ENCODE measurements at places on chromosomes 4 and X. TPM values are rescaled to one million over a fixed set of nuclear protein-coding genes. Genes with fewer than 3 reads are reported as not detected.
A peak's percentile ranks its signal among the peaks of the same experiment; 100 is the strongest.

GRCh38 chrX:38127961-38128360, 92.7 kb downstream of the SRPX start:
- no peaks in the 10 kb centered on the region for H3K4me1 ChIP-seq
- no peak for DNase-seq
- no peak overlapping the region for H3K4me3 ChIP-seq
- no peak overlapping the region for H3K27ac ChIP-seq

The AFP gene
- total RNA-seq: not detected

DNA sequence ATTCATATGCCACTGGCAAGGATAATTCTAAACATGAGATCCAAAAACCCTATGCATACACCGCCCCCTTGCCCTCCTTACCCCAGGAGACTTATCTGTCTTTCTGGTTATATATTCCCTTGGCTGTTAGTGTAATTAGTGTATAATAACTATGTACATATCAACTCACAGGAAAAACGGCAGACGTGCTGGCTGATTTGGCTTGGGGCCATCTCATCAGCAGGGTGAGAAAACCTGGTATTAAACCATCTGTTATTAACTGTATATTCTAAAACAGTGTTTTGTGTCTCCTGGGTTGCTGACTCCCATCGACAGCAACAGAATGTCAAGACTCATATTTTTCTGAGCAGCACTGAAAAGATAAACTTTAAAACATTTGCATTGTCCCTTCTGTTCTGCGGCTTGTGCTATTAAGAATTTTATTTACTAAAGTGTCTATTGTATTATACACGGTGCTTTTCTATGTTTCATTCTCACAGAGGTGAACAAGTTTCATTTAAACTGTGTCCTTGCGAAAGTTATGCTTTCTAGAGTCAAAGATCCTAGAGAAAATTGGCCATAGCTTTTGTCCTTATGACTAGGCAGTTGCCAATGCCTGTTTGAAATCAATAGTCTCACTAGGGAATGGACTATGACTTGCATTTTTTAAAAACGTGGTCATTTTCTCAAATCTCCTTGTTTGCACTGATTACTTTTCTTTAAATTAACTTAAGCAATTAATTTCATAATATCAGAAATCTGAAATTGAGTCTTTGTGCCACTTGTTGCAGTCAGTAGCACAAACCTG, 211.5 kb upstream of the MID1 start:
- H3K27ac ChIP-seq: no peak overlapping the region
- H3K4me3 ChIP-seq: no peak overlapping the region
- H3K36me3 ChIP-seq: no peaks in the 10 kb centered on the region
- no peaks in the 10 kb centered on the region for H3K27me3 ChIP-seq
- DNase-seq: no peak
- H3K4me1 ChIP-seq: no peaks in the 10 kb centered on the region

The LPAR4 gene
- not detected for total RNA-seq

The CFI gene
- 0.81 TPM for total RNA-seq

DNA sequence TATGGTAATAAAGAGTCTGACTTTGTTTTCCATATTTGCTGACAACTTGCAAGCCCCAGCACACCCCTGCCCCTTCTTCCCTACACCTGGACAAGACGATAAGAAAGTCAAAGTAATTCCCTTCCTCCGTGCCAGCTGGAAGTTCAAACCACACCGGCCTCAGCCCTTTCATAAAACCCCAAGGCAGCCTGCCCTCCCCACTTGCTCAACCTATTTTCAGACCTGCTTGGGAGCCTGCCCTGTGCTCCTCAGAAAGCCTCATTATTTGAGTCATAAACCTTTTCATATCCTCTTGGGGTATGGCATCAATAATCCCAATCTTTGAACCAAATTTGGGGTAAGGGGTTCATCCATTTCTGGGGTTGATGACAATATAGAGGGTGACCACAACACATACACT, 29.5 kb downstream of the NIPAL1 start:
- peaks cover 50% of the 10 kb centered on the region for H3K27me3 ChIP-seq
- H3K27ac ChIP-seq: no peak overlapping the region
- H3K4me3 ChIP-seq: peak overlapping the region; percentile 57
- no peak for DNase-seq

DNA sequence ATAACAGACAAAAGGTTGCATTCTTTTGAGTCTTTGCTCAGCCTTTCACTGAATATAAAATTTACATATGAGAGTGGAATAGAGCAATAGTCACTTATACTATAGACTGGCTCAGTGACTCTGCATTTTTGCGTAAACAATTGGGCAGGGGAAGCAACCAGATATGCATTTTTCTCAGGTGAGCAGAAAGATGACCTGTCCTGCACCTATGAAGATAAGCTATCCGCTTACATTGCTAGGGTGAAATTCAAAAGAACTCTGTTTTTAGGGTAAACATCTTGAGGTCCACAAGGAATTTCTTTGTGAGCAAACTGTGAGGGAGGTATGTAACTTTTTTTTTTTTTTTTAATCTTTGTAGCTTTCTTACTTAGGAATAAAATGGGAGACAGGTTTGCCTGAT, 602.4 kb upstream of the PRKX start:
- H3K27me3 ChIP-seq: no peaks in the 10 kb centered on the region
- no peaks in the 10 kb centered on the region for H3K4me1 ChIP-seq
- DNase-seq: no peak
- no peak overlapping the region for H3K4me3 ChIP-seq

DNA sequence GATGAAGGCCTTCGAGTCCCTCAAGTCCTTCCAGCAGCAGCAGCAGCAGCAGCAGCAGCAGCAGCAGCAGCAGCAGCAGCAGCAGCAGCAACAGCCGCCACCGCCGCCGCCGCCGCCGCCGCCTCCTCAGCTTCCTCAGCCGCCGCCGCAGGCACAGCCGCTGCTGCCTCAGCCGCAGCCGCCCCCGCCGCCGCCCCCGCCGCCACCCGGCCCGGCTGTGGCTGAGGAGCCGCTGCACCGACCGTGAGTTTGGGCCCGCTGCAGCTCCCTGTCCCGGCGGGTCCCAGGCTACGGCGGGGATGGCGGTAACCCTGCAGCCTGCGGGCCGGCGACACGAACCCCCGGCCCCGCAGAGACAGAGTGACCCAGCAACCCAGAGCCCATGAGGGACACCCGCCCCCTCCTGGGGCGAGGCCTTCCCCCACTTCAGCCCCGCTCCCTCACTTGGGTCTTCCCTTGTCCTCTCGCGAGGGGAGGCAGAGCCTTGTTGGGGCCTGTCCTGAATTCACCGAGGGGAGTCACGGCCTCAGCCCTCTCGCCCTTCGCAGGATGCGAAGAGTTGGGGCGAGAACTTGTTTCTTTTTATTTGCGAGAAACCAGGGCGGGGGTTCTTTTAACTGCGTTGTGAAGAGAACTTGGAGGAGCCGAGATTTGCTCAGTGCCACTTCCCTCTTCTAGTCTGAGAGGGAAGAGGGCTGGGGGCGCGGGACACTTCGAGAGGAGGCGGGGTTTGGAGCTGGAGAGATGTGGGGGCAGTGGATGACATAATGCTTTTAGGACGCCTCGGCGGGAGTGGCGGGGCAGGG, 568 bp downstream of the HTT start:
- H3K4me3 ChIP-seq: peak overlapping the region; percentile 97
- H3K4me1 ChIP-seq: peaks cover 46% of the 10 kb centered on the region
- no peaks in the 10 kb centered on the region for H3K27me3 ChIP-seq
- DNase-seq: peak; percentile 64

DNA sequence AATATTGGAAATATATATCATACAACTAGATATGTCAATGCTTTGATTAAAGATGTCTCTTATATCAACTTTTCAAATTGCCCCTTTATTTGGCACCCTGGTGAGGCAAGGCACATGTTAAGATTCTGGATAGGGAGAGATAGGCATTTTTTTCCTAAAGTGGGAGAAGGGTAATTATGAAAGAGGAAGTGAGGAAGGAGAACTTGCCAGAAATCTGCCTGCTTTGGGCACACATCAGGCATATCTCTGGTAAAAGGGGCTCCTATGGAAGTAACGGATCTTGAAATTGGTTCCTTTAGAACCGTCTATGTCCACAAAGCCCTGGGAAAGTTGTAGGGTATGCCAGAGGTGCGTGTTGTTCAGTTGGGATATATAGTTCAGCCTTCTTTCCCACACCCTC, 5.7 kb downstream of the IL15 start:
- H3K4me1 ChIP-seq: peaks cover 5% of the 10 kb centered on the region
- no peak for DNase-seq
- H3K27ac ChIP-seq: no peak overlapping the region
- H3K36me3 ChIP-seq: peaks cover under 1% of the 10 kb centered on the region
- H3K4me3 ChIP-seq: no peak overlapping the region
- H3K27me3 ChIP-seq: peaks cover 10% of the 10 kb centered on the region

The CNOT6L gene
- 223 TPM for total RNA-seq

DNA sequence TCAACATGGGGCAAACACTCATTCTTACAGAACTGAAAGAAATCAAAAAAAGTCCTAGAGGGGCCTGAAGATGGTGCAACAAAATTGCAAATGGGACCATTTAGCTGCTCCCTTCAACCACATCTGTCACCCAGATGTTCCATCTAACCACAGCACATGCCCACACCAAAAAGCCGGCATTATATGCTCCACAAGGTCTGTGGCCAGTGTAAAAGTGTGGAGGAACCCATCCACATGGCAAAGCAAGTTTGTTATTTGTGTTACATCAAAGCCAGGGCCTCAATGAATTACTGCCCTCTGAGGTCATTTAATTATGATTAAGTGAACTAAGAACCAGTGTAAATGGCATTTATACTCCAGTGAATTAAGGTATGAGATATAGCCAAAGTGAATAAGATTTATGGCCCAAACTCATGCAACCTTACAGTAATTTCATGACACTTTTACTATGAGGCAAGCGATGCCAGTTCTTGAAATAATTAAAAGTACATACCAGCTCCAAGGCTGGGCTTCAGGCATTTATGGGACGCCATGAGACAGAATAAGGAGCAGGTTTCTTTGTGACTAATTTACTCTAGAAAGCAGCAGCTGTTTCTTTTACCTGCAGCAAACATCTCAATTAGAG, 48.7 kb upstream of the FGF16 start:
- no peak for DNase-seq
- H3K27me3 ChIP-seq: peaks cover 16% of the 10 kb centered on the region
- H3K27ac ChIP-seq: no peak overlapping the region
- no peaks in the 10 kb centered on the region for H3K36me3 ChIP-seq
- no peak overlapping the region for H3K4me3 ChIP-seq

DNA sequence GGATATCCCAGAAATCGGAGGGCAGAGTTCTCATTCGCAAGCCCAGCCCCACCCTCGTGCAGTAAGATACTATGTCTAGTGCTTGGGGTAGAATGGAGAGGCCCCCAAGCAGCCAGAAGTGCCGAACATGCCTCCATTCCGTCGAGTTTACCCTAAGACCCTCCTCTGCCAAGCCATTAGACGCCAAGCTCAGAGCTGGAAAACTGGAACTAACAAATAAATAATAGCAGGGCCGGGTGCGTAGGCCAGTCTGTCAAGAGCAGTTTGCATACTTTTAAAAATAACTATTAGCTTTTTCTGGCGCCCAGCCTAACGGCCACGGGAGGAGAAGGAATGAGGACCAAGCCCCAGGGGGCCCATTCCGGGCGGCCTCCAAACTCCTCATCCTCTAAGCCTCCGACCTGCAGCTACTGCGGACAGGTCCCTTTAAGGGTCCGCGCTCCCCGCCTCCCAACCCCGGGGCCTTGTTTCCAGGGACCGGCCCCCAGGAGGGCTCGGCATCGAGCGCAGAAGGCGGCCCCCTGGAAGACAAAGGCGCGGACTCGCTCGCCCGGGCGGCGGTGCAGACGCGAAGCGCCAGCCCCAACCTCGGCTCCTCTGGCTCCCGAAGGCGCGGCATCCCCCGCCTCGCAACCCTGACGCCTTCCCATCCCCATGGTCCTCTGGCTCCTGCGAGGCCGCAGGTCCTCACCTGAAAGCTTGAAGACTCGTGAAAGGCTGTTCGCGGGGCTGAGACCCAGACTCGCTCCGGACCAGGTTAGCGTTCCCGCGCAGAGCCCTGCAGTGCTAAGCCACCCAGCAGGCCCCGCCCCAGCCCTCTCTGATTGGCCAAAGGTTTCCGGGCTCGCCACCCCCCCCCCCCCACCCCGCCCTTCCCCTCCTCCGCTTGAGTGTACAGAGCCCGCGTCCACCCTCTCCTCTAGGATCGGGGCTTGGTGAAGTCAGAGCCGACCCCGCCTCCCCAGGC, at the start of gene TMSB15A:
TSS of gene TMSB15A (minus strand) at position 765 of the 967 bp plus-strand sequence.
- H3K4me1 ChIP-seq: no peaks in the 10 kb centered on the region
- H3K27ac ChIP-seq: no peak within 1 kb of the TSS
- no peaks in the 10 kb centered on the region for H3K36me3 ChIP-seq
- DNase-seq: peak; percentile 70
- peaks cover 54% of the 10 kb centered on the region for H3K27me3 ChIP-seq

GRCh38 chr4:118834960-118835569, 861 bp downstream of the SEC24D start:
- H3K27me3 ChIP-seq: no peaks in the 10 kb centered on the region
- H3K27ac ChIP-seq: peak overlapping the region; percentile 94
- peak overlapping the region; percentile 99 for H3K4me3 ChIP-seq
- peaks cover 17% of the 10 kb centered on the region for H3K36me3 ChIP-seq
- peaks cover 38% of the 10 kb centered on the region for H3K4me1 ChIP-seq
- DNase-seq: peak; percentile 39

The CDKL2 gene
- total RNA-seq: 1.3 TPM

GRCh38 chr4:55530167-55530566, 16.5 kb downstream of the CLOCK start:
- H3K4me1 ChIP-seq: peaks cover under 1% of the 10 kb centered on the region
- no peak overlapping the region for H3K27ac ChIP-seq
- H3K27me3 ChIP-seq: no peaks in the 10 kb centered on the region

- no peaks in the 10 kb centered on the region for H3K27me3 ChIP-seq
- peak overlapping the region; percentile 69 for H3K4me3 ChIP-seq
- H3K4me1 ChIP-seq: peaks cover 94% of the 10 kb centered on the region
- peak overlapping the region; percentile 69 for H3K27ac ChIP-seq
- DNase-seq: peak; percentile 65
- peaks cover 23% of the 10 kb centered on the region for H3K36me3 ChIP-seq
These were observed 5.7 kb downstream of the CD99 start for GRCh38 chrX:2696698-2697215.

- no peak for DNase-seq
- H3K27me3 ChIP-seq: peaks cover 6% of the 10 kb centered on the region
- H3K4me3 ChIP-seq: no peak overlapping the region
- no peak overlapping the region for H3K27ac ChIP-seq
- no peaks in the 10 kb centered on the region for H3K36me3 ChIP-seq
These were observed 472.4 kb upstream of the HS3ST1 start for GRCh38 chr4:11901089-11901488.

DNA sequence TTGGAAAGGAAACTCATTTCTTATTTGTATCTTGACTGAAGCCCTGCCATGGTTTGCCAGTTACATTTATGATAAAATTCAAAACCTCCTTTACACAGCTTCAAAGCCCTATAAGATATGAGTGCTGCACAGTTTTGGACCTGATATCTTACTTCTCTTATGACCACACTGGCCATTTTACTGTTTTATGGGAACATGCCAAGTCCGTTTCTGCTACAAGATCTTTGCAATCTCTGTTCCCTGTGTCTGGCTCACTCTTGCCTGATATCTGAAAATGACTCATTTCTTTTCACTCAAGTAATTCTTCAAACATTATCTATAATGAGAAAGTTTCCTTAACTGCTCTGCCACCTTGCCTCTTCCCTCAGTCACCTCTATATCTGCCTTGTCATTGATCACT, 247.3 kb downstream of the SPOCK3 start:
- H3K27me3 ChIP-seq: no peaks in the 10 kb centered on the region
- H3K4me3 ChIP-seq: no peak overlapping the region
- H3K4me1 ChIP-seq: no peaks in the 10 kb centered on the region
- no peak for DNase-seq
